ENCODE measurements at places on chromosomes 12 and 14.

- no peak for DNase-seq
Observed at GRCh38 chr12:49687941-49688340, 19.3 kb downstream of the FMNL3 start.

- no peak for DNase-seq
Observed at GRCh38 chr12:77965790-77966189, 135.1 kb downstream of the NAV3 start.

GRCh38 chr12:1844223-1844622 is 23.9 kb downstream of the LRTM2 start:
- no peak for DNase-seq

DNA sequence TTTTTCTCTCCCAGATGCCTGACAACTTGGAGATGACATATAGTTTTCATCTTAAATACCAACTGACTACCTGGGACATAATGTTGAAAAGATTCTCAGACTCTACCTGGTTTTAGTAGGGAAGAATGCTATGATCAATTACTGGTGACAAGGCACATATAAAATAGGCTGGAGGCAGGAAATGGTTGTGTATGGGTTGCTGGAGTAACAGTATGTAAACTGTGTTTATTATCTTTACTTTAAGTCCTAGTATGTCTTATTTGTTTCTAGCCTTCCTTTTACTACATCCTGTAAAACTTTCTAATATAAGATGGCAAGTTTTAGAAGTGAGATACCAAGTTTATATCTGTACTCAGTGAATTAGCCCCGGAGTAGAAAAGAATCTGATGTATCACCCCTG is 98.1 kb downstream of the NUBPL start:
- no peak for DNase-seq

GRCh38 chr12:39490500-39491282 is 47.8 kb upstream of the KIF21A start:
- DNase-seq: no peak

GRCh38 chr12:2891240-2892053 is 756 bp downstream of the TULP3 start:
- no peak for DNase-seq

DNA sequence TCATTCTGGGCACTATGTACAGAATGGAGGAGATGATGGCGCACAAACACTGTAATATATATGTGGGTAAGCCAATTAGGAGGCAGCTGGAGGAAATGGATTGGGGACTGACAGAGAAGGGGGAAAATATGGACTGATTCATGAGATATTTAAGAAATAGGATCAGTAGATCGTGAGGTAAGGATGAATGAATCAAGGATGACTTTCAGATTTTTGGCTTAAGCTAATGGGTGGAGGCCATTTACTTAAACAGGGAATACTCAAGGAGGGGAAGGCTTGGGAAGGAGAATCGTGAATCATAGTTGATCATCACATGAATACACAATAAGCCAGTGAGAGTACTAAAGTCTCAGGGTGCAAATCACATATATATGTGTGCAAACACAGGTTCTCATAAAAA is 11.2 kb upstream of the GNPNAT1 start:
- DNase-seq: no peak

- peak; percentile 24 for DNase-seq
Observed at GRCh38 chr14:52694761-52695480, 437 bp downstream of the ERO1A start.

DNA sequence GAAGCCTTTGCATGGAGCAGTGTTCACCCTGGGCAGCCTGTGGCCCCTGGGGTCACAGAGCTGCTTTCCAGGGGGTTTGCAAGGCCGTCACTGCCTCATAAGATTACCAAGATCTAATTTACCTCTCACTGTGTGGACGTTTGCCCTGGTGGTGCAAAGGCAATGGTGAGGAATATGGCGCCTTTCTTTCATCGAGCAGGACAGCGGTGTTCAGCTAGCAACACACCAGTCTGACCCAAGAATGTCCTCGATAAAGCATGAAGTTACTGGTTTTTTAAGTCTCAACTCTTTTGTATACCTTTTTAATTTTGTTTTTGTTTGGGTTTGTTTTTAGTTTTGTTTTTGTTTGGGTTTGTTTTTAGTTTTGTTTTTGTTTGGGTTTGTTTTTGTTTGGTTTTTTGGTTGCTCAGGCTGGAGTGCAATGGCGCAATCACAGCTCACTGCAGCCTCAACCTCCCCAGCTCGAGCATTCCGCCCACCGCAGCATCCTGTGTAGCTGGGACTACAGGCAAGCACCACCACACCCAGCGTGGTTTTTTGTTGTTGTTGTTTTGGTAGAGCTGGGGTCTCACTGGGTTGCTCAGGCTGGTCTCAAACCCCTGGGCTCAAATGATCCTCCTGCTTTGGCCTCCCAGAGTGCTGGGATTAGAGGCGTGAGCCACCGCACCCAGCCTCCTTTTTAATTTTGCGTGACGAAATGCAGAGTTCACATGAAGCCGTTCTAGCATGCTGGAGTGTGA is 57.9 kb downstream of the PPP2R5C start:
- no peak for DNase-seq

DNA sequence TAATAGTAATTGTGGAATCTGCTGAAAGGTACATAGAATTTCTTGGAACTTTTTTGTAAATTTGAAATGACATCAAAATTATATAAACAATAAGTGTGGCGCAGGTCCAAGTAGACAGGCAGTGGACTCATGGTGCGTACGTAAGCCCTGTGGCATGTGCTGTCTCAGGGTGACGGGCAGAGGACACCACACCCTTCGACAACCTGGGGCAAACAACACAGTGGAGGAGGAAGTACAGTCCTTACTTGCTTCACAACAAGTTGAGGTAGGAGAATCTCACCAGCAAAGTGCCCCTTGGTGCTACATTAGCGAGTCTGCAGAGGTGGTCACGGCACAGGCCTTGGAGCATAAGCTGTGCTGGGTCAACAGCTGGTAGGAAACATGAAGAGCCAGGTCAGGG is 180.9 kb downstream of the AEBP2 start:
- no peak for DNase-seq

DNA sequence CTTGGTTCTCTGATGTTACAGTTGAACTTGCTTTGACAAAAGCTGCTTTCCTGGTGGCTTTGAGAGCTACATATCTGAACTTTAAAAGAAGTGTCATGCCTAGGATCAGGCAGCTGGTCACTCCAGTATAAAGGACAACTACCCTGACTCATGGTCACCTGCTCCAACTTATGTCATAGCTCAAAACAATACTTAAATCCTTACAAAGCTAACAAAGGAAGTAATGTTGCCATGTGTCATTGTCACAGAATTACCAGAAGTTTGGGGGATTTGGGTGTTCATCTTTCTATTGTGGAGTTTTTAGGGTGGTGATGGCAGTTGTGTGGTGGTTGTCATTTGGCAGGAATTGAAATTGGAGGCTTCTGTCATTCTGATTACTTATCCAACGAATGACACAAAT is 1.8 kb upstream of the TCP11L2 start:
- no peak for DNase-seq

DNA sequence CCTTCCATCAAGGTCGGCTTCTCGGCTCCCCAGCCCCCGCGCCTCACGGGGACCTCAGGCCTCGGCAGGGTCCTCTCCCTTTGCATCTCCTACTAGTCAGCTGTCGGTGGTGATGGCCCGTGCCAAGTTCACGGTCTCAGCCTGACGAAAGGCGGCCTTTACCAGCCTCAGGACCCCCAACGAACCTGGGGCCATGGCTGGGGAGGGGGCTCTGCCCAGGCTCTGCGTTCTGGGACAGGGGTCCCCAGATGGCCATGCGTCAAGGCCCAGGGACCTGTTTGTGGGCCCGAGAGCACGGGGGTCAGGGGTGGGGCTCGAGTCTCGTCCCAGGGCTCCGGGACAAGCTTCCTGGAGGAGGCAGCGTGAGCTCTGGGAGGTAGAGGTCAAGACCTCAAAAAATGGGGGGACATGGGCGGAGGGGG is 32.8 kb upstream of the DEGS2 start:
- no peak for DNase-seq

- no peak for DNase-seq
Observed at GRCh38 chr12:116672842-116673516, 64.9 kb downstream of the SPRING1 start.

DNA sequence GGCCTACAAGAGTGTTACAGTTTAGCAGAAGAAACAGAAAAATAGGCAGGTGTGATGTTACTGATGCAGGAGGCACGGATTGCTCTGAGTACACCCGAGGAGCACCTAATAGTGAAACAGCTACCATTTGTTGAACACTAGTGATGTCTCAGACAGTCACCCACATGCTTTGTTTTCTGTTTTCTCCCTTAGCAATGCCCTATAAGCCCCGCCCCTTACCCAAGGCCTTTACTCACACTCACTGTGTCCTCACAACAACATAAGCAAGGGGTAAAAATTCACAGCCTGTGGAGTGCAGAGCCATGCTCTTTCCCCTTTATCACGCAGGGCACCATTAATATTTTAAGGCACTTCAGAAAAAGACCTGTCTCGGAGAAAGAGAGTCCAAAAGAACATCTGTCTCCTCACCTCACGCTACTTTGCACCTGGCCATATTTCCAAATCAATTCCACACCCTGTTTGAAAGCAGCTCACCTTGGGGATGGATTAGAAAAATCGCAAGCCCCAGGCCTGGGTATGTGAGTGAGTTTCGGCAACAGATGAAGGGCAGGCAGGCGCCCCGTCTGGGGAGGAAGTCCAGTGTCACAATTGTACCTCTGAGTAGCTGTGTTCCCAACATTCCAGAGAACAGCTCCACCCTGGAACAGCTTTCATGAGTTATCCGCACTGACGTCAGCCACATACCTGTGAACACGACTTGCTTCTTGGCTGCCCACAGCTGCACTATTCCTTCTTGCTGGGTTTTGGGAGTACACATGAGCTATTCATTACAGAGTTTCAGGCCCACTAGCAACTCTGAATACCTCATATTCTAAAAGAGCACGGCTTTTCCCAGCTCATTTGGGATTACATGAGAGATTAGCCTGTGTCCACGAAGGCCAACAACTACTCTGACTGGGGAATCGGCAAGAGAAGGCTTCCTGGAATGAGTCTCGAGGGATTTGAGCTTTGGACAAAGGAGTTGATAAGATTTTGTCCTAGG is 26.0 kb downstream of the MAPK1IP1L start:
- no peak for DNase-seq

GRCh38 chr12:19771858-19772257 is 332.6 kb downstream of the AEBP2 start:
- no peak for DNase-seq

GRCh38 chr12:124856132-124856841 is 7.4 kb downstream of the SCARB1 start:
- DNase-seq: no peak

DNA sequence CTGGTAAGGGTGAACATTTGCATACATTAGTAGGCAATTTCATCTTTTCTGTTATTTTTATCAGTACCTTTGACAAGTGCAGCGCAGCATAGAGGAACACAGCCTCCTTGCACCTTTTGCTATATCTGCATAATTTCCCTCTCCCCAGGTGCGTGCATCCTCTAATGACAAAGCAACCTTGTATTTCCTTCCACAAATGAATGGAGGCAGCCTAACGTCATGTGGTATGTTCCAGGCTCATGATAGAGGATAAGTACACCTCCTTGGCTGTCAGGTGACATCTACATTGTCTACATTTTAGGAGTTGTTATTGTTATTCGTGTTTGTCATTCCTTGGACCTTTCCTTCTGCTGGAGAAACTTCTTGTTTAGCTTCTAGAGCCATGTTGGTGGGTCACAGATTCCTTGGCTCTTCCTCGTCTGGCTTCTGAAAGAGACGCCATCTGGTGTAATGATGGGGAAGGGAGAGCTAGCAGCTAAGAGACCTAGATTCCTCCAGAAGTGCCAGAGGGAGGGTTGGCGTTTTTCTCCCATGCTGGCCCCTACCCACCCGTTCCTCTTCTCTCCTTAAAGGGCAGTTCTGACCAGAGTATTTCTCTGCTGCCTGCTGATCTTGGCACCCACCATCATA is 37.0 kb downstream of the EVL start:
- no peak for DNase-seq

DNA sequence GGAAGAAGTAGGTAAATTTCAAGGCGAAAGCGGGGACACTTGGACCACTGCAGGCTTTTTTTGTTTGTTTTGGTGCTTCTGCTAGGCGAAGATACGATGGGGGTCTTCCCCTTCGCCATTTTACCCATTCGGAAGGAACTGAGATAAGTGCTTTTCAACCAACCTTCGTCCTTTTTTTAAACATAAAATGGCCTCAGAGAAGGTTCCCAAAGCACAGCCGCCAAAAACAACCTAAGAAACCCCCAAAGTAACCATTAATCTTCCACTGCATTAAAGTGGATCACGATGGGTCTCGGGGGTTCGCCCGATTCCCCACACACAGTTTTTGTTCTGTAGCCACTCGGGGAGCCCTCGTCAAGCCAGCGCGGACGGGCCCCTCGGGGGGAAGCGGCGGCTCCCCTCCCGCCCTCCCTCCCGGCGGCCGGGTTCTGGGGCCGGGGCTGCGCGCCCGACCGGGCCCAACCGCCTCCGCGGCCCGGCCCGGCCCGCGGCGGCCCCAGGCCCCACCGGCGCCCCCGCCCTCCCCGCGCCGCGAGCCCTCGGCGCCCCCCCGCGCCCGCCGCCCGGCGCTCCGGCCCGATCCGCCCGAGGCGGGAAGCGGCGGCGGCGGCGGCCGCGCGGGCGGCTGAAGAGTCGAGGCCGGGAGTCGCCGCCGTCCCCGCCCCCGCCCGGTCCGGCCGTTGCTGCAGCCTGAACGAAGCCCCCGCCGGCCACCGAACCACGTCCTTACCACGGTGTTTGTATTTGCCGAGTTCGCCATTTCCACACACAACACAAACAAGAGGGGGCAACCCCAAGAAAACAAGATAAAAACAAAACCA is 790 bp downstream of the GTF2A1 start:
- DNase-seq: peak; percentile 17

DNA sequence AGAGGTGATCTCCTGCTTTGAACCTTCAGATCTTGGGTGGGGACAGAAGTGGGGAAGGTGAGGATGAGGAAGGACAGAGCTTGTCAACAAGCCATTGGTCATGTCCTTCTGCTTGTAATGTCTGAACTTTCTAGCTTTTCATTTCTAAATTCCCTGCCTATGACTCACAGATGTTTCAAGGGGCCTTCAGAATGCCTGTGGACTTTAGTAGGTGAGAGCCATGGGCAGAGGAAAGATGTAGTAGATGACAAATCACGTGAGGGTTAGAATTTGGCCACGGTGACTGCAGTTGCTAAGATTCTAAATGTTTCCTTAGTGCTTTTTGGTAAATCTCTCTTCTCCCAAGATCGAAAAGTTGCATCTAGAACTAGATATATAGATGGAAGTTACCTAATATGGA is 18.7 kb upstream of the CREBL2 start:
- DNase-seq: no peak

- DNase-seq: no peak
Observed at GRCh38 chr12:105773471-105773870, 365.3 kb downstream of the NUAK1 start.

DNA sequence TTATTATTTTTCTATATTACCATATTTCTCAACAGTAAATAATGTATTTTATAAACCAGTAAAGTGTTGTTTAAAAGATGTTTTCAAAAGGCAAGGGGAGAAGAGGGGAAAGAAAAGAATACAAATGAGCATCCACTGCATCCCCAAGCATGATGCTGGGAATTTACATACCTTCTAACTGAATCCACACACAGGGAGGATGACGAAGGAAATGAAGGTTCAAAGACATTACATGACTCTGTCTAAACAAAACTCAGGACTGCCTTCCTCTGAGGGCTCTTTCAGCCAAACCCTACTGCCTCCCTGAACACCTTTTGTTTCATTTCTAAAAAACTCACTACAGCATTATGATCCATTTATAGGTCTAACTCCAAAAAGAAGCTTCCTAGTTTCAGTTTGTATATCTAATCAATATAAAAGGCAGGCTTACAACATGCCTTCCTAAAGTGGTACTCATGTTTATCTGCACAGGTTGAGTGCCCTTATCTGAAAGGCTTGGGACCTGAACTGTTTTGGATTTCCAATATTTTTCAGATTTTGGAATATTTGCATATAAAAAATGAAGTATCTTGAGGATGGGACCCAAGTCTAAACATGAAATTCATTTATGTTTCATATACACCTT is 30.3 kb downstream of the DICER1 start:
- no peak for DNase-seq

Data from stimulated activated CD8-positive, alpha-beta memory T cell treated with anti-CD3 and anti-CD28 coated beads, Interleukin-4, amount 100 ng/mL, for 24 hours (primary cell).